ENCODE measurements at places on chromosomes 13 and 19. TPM values are rescaled to one million over a fixed set of nuclear protein-coding genes. Genes with fewer than 3 reads are reported as not detected.

Gene ZNF492
- total RNA-seq, result not detected

Gene GPATCH1
- total RNA-seq, result 6.5 TPM

Gene KIR2DL3
- not detected for total RNA-seq

Gene ZNF486
- 6.2 TPM for total RNA-seq

Gene ATXN8OS
- total RNA-seq, result not detected

Gene KRTDAP
- not detected for total RNA-seq

Gene RASAL3
- total RNA-seq, result 3.1 TPM

Gene PLK5
- not detected for total RNA-seq

Gene FOSB
- 14.5 TPM for total RNA-seq

Gene CEACAM7
- not detected for total RNA-seq

Gene REX1BD
- 49.1 TPM for total RNA-seq

Gene CRX
- total RNA-seq, result not detected

Gene KANK2
- total RNA-seq, result 414 TPM

Gene ZFR2
- total RNA-seq, result not detected

Gene ZNF491
- 2.2 TPM for total RNA-seq

Gene SSC5D
- 7.9 TPM for total RNA-seq

Gene TBCB
- 93.6 TPM for total RNA-seq

Gene CILP2
- total RNA-seq, result 0.38 TPM

Gene ERICH4
- not detected for total RNA-seq

Gene ZNF816
- total RNA-seq, result 10.8 TPM

Gene LMTK3
- not detected for total RNA-seq

Gene PABPC3
- total RNA-seq, result 0.19 TPM

Gene SIGLEC8
- total RNA-seq, result 0.33 TPM

Gene ZNF787
- total RNA-seq, result 3.6 TPM

Gene CGB8
- total RNA-seq, result not detected

Gene TNFSF9
- total RNA-seq, result not detected

Gene COQ8B
- total RNA-seq, result 32.1 TPM

Gene CATSPERD
- total RNA-seq, result not detected

Gene LRRC63
- total RNA-seq, result not detected

Gene KLK12
- not detected for total RNA-seq

Gene CYSLTR2
- 0.19 TPM for total RNA-seq

Gene DCLK1
- 100 TPM for total RNA-seq

Gene TMEM145
- not detected for total RNA-seq

Gene ZNF414
- total RNA-seq, result 6.6 TPM

Gene MEIOSIN
- not detected for total RNA-seq

Gene PLVAP
- total RNA-seq, result 68.3 TPM

Gene CCDC194
- total RNA-seq, result not detected

Gene PAN3
- total RNA-seq, result 46.3 TPM

Gene SGCG
- 10.3 TPM for total RNA-seq
